ENCODE measurements at places on chromosomes 2 and 18.

DNA sequence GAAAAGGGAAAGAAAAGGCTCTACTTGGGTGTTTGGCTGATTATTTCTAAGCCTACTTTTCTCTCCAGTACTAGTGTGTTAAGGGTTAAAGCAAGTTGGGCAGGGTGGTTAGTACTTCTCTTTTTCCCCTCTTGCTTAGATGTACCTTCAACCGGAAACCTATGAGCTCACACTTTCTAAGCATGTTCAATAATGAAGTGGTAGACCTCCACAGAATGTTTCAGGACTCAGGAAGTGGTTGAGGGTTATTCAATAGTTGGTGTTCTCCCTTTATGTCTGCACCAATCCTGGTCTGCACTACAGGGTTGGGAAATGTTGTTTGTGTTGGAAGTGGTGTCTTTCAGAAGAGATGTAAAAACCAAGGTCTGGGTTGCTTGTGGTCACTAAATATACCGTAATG is 137.1 kb downstream of the ZEB2 start:
- no peak for DNase-seq

DNA sequence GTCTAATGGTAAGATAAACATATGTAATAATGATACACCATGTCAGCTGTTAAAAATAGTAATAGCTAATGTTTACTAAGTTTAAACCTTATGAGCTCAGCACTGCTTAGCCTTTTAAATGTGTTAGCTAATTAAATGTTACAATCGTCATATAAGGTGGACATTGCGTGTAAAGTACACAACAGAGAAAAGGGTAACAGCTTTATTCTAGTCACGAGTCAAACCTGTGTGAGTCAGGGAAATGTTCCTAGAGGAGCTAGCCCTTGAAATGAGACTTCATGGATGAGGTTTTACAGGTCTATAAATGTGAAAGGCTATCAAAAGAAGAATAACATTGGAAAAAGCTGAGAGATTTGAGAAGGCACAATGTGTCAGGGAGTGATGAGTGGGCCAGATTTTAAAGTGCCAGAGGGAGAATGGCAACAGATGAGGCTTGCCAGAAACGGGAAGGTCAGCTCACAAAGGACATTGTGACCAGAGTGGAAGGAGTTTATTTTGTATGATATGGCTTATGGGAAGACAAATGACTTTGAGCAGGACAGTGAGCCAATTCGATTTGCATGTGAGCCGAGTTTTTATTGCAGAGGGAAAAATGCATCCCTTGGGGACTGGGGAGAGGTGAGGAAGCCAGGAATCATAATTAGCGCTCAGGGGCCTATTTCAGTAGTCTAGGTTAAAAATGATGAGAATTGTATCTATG is 276.3 kb downstream of the CTNNA2 start:
- no peak for DNase-seq

- DNase-seq, result no peak
Observed at GRCh38 chr2:173415431-173416381, 61.0 kb downstream of the CDCA7 start.

- DNase-seq, result no peak
Observed at GRCh38 chr2:61252031-61252430, 90.0 kb downstream of the C2orf74 start.

DNA sequence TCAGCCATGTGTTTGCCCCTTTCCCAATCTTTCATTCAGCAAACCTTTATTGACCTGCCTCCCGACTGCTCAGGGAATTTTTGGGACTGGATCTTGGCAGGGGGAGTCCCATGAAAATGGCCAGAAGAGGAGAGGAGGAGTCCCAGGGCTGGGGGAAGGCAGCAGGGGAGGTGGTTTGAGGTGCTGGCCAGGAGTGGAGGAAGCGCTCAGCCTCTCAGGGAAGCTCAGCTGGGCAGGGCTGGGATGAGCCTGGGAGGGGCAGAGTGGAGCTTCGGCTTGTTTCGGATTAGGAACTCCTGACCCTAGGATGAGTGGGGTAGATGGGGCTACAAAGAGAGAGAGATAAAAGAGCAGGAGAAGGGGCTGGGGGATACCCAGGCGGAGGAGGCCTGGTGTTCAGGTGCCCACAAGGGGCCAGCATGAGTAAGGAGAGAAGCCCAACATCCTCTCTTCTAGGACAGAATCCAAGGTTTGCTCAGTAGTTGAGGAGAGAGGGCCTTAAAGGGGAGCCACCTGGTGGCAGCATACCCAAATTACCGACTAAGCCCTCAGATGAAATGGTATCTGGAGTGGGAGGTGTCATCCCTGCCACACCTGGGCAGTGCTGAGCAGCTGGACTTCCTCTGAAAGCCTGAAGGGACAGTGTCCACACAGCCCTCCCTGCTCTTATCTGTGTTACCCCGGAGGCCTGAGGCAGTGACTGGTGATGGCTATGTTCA is 91.1 kb downstream of the INHBB start:
- DNase-seq, result peak; percentile 79

DNA sequence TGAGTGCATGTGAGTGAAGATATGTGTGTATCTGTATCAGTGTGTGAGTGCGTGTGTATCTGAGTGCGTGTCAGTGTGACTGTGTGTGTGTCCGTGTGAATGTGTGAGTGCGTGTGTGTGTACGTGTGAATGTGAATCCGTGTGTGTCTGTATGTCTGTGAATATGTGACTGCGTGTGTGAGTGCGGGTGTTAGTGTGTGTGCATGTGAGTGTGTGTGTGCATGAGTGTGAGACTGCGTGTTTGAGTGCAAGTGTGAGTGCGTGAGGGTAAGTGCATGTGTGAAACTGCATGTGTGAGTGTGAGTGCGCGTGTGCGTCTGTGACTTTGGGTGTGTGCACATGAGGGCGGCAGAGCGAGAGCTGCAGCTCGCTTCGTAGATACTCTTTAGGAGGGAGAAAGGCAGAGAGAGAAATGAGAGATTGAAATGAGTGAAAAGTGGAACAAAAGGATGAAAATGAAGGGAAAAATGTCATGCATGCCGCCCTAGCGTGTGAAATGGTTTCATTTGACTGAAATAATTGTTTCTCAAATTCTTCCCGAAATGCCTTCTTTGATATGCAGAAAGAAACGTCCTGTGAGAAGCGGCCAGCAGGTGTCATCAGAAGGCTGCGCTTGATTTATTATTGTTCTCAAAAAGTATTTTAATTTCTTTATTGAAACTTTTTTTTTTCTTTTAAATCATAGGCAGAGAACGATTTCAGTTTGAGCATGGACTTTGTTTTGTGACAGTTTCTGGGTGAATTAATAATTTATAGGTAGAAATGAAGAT is 25.6 kb downstream of the ZNF407 start:
- DNase-seq, result no peak

- DNase-seq, result no peak
Observed at GRCh38 chr2:208279236-208279635, 13.2 kb downstream of the PIKFYVE start.
